ENCODE measurements at places on chromosomes 3 and 15.

DNA sequence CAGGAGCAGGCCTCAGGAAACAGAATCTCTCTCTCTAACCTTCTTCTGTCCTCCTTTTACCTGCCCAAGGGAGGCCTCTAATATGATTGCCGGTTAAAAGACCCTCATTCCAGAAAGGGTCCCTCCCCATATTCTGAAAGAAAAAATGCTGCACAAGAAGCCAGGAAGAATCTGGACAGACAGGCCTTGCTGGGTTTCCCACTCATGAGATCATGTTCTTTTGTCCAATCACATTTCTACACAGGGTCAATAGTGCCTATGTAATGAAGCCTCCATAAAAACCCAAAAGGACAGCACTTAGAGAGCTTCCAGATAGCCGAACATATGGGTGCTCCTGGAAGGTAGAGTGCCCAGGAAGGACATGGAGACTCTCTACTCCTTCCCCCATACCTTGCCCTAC lies 146.0 kb downstream of the MYO9A start:
- no peak for DNase-seq

DNA sequence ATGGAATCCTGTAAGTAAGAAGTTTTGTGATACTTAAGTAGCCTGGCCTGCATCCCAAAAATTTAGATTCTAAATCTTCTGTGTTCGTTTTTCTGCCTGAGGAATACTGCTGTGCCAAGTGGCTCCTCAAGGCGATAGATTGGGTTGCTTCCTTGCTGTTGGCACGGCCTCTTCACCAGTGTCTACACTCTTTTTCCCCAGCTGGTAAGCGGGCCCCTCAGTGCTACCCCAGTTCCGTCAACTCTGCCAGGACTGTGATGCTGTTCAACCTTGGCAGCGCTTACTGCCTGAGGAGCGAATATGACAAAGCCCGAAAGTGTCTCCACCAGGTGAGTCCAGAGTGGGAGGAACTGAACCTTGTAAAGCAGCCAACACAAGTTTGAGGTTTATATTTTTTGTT lies 53.3 kb upstream of the TRIM71 start:
- no peak for DNase-seq

DNA sequence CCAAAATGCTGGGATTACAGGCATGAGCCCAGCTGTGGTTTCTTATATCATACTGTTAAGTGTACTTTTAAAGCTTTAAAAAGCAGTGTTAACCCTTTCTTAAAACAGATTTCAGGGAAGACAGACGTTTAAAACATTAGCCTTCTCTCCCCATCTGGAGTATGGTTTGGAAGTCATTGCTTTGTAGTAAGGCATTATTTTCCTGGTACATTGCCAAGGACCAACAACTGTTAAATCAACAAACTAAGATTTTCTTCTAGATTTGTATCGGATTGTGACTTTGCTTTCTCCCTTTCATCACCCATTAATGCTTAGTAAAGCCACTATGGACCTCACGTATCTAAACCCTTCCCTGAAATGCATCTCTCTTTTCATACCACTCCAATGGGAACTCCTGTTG lies 50.5 kb downstream of the UBE2E1 start:
- no peak for DNase-seq

DNA sequence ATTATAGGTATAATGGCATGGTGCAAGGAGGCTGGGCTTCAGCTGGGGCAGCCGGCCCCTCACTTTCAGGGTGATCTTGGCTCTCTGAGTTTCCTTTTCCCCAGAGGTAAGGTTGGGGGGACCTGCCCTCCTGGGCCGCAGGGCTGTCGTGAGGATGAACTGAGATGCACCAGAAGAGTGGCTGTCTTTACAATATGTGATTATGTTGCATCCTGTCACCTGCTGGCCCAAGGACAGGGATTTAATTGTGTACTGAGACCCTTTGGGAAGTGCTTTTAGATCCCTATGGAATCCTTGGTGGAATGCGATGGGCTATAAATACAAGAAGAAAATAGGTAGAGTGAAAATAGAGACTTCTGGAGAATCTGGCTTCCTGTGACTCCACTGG lies 22.1 kb downstream of the ANAPC13 start:
- no peak for DNase-seq

- no peak for DNase-seq
Observed at GRCh38 chr15:62976301-62976881, 66.2 kb upstream of the TPM1 start.

- DNase-seq: no peak
Observed at GRCh38 chr15:56038707-56039106, 45.3 kb upstream of the NEDD4 start.

GRCh38 chr3:194049394-194049793 lies 86.6 kb upstream of the HES1 start:
- no peak for DNase-seq

DNA sequence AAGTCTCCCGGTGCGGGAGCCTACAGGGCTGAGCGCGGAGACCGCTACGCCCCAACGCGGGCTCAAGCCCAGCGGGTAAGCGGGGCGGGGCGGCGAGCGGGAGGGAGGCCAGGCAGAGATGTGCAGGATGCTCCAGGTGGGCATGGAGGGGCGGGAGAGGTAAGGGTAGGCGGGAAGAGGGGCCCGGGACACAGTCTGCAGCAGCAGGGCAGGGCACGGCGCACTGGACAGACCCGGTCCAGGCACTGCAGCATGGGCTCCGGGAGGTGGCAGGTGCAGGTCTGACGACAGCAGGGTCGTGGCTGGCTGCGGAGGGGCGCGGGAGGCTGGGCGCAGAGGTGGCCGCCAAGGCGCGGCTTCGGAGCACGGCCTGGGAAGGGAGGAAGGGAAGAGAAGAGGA lies 102.8 kb downstream of the GABRB3 start:
- no peak for DNase-seq

DNA sequence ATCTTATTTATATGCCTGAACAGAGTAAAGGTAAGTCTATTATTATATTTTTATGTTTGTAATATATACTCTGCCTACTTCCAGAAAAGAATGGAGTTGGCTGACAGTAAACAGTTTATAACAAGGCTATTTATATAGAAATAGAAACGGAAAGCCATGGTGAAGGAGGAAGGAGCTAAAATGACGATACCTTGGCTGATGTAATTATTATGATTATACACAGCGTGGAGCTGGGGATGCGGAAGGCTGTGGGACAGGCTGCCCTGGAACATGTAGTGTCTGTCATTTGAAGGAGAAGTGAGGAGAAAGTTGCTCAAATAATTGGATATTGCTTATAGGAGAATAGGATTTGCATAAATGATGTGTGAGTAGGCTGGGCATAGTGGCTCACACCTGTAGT lies 37.8 kb downstream of the CEMIP start:
- no peak for DNase-seq
